T-helper 17 cell (primary cell): ENCODE measurements at places on chromosomes 6 and 20.

- DNase-seq = no peak
Measured at GRCh38 chr6:111793711-111794111, 79.5 kb downstream of the FYN start.

DNA sequence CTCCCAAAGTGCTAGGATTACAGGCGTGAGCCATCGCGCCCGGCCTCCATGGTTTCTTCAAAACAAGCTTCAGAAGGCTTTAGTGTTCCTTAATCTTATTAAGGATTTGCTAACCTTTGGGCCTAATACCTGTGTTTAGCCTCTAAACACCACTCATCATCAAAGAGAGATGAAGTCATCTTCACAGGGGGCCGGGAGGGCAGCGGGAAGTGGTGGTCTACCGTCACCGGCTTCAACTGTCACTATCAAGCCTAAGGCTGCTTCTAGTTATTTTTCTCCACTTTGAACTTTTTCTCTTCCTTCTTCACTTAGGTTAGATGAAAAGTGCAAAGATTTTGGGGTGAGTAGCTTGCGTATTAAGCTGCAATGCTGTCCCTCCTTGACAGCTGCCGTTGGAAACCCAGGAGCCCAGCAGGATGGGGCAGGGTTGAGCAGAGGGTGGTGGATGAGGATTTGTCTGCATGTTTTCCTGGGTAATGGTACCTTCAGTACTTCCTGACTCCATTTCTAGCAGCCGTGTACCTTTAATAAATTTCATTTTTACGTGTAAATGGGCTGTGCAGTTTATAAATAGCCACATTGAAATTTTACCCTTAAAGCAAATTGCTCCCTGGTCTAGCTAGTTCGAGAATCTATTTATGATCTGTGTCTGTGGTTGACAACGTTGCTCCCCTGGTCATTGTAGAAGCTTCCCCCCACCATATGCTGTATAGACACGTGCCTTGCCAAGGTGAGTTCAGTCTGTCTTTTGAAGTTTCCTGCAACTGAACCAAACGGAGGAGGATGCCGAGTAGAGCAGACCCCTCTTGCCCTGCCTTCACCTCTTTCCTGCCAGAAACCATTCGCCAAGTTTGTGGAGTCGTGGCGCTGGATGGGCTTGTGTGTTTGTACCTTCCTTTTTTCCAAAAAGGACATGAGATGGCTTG, 64.8 kb downstream of the SYNJ2 start:
- DNase-seq = no peak

DNA sequence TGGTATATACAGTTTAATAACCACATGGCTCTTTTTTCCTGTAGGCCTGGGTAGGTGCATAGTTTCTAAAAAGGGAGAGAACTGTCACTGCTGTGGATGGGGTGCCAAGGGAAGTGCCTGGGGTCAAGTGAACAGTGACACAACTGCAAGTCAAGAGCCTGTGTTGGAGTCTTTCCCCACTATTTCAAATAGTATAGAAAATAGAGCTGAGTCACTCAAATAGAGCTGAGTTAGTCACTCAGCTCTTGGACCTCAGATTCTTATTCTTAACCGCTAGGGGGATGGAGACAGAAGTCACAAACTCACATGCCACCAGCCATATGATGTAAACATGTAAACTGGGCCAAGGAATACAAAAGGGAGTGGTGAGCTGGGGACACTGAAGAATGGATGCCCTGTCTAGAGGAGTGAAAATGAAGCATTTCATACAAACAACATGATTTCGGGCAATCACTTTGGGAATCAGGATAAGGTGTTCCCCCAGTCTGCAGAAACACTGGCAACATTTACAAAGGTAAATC, 2.1 kb downstream of the NQO2 start:
- no peak for DNase-seq

GRCh38 chr6:106692112-106692818, 62.9 kb downstream of the QRSL1 start:
- DNase-seq = no peak

GRCh38 chr6:53532061-53532797, 12.7 kb downstream of the GCLC start:
- no peak for DNase-seq

DNA sequence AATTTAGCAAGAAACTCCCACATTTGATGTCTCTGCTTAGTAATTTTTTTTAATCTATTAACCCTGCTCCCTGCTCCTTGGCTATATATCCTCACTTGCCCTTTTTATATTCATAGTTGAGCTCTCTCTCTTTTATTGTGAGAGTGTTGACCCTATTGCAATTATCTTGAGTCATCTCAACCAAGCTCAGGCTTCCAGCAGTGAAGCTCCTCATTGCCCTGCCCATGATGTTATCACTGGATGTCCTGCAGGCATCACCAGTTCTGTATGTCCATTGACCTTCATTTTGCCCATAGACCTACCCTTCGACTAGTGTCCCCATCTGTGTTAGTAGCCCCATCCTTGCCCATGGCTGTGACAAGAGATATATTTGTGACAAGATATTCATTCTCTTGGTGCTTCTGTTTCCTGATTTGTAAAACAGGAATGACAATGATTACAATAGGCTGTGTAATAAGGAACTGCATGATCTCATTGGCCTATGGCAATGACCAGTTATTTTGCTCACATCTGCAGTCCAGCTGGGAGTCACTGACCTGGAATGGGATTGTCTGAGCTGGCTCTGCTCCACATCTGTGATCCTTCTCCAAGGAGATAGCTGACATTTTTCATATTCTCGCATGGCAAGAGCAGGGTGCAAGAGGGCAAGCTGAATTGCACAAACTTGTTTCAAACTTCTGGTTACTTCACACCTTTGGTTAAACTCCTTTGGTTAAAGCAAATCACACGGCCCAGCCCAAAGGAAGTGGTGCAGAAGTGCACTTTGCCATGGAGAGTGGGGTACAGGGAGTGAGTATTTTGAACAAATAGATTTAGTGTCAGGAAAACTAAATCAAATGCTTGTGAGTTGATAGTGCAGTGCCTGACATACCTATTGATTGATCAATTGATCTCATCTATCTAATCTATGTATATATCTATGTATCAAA, 47.7 kb upstream of the CST5 start:
- DNase-seq = no peak

DNA sequence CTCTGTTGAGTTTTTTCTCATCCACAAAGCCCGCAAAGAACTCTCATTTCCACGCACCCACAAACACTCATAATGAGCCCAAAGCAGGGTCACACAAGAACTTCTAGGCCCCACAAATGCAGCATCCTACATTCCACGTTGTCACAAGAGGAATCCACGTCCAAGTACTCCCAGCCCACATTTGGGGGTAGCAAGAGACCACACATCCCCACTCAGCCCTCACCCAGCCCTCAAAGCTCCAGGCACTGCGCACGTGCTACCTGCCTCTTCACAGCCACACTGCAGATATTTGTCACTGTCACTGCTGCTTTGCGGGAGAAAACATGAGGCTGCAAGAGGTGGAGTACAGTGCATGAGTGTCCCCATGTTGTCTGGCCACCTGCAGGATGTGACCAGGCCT, 187.6 kb upstream of the CDYL start:
- no peak for DNase-seq

- DNase-seq = no peak
Measured at GRCh38 chr6:17120019-17120418, 18.2 kb downstream of the STMND1 start.

GRCh38 chr6:55953335-55953734, 77.9 kb upstream of the BMP5 start:
- no peak for DNase-seq

DNA sequence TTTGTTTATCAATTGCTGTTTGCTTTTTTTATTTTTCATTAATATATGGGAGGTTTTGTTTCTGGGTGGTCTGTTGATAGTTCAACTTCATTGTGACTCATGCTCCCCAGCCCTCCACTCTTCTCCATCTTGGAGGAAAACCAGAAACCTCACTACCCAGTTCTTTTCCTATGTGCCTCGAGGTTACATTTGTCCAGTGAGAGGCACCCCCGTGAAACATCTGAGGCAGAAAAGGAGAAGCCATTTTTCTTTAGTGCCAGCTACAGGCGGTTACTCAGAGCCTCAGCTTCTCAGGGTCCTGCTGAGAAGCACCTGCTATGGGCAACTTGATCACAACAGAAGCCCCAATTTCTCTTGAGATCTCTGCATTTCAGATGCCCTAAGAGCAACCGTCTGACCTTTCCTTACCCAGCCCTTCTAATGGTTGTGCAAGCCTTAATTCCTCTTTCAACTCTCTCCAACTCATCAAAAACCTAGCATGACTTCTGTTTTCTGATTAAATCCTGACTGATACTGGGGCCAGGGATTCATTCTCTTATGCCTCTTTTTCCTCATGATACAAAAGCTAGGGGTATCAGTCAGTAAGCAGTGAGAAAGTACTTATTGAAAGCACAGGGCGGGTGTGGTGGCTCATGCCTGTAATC, 144.6 kb downstream of the ELOVL4 start:
- DNase-seq = no peak

GRCh38 chr20:278607-279571, 11.7 kb downstream of the C20orf96 start:
- no peak for DNase-seq
